ENCODE measurements at places on chromosomes 2 and 18.

DNA sequence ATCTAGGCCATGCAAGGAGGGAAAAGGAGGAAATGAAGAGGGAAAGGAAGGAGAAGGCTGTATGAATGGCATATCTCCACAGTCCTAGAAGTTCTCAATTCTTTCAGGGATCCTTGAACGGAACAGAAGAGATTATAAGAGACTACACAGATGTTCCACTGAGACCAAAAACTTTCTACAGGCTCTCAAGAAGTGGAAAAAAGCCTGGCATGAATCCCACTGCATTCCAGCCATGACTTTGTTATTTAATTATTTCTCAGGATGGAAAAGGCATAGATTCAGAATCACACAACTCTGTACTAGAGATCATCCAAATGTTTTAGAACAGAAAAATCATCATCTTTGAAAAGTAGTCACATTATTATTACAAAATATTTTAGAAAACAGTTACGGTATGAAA, 131.7 kb upstream of the CDH20 start:
- DNase-seq = no peak

DNA sequence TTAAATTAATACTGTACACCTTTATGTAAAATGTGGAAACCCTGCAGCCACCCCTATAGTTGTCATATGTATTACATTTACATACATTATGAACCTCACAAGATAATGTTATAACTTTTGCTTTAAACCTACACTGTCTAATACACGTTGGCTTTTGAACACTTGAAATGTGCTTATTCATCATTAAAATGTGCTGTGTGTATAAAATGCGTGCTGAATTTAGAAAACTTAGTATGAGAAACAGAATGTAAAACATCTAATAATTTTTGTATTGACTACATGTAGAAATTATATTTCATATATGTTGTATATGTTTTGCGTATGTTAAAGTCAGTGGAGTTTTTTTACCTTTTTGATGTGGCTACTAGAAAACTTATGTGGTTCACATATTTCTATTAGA, 68.8 kb downstream of the MAPRE2 start:
- no peak for DNase-seq

DNA sequence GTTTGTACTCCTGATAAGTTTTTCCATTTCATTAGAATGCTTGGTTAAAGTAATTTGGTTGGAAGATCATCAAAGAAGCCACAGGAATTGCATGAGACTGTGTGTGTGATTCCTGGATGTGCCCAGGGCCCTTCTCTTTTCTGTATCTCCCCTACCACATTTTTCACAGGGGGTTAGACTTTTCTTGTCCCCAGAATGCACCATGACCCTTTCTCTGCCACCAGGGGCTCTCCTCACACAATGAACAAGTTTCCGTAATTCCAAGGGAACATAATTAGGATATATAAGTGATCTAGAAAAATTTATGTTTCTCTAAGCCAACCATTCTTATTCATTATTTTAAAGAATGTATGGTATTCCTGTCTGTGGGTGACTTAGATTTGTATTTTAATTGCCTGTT, 291.8 kb downstream of the NEDD4L start:
- no peak for DNase-seq

GRCh38 chr18:35707674-35708073, 126.1 kb downstream of the GALNT1 start:
- DNase-seq = no peak

DNA sequence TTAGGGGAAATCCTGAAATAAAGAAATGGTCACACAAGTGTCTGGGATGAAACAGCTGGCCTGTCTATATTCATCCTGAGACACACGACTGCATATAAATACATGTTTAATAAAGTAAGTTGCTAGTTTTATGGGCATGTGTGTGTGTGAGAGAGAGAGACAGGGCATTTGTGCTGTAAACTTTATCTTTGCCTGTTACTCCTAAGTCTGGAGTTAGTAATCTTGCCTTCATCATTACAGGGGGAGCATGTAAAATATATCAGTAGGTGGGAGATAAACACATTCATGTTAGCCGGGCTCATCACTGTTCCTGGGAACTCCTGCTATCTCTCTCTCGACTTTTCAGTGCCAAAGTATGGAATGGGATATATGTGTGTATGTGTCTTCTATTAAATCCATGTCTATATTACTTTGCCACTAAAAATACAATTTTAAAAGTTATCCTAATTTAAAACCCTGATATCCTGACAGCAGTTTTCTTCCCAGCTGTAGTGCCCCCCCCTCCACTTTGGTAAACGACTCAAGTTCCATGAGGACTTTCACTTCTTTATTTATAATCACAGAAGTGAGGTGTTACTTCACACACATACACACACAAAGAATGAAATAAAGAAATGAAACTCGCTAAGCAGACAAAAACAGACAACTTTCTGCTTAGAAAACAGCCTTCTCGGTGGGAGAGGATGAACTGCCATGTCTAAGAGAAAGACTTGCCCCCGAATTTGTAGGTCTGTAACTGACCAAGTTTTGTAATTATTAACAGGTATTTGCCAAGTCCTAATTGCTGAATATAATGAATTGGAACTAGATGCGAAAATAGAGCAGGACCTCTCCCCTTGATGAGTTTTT, 947 bp downstream of the ZEB2 start:
- no peak for DNase-seq

DNA sequence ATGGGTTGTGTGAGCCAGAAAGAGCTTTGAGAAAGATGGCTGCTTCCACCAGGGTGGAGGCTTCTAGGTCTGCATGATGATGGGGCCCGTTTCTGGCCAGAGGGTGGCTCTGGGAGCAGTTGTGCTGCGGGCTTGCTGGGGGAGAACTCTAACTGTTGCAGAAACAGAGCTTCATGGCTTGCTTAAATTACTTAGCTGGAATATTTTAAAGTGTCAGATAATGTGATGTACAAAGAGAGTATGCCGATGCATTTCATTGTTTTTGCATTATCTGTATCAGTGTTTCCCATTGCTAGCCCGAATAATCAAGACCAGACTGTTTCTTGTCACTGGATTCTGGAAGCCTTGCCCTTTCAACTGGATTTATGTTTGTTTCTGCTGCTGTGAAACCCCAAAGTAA, 6.3 kb upstream of the DRC1 start:
- no peak for DNase-seq

DNA sequence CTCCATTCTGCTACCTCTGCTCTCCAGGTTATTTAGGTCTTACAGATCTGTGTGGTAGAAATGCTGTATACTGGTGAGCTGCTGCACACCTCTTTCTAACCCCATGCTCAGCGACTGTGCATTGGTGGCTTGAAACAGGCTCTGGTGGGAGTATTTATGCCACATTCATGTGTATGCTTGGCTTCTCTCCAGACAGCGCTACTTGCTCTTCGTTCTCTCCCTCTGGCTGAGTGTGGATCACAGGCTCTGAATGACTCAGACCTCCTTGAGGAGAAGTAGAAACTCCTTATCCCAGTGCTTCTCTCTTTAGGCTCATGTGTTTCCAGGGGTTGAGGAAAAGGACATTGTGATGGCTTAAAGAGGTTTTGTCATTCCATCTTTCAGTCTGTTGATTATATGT, 54.9 kb downstream of the FHOD3 start:
- DNase-seq = no peak

GRCh38 chr2:176118601-176119339, 2.2 kb downstream of the HOXD10 start:
- peak; percentile 35 for DNase-seq

- DNase-seq = no peak
Measured at GRCh38 chr2:169963786-169964185, 136.5 kb downstream of the UBR3 start.

All from SW 1271 (cell line).